ENCODE measurements at places on chromosomes 5 and 9.

GRCh38 chr9:106025453-106025852 is 331.1 kb downstream of the TMEM38B start:
- DNase-seq = no peak

DNA sequence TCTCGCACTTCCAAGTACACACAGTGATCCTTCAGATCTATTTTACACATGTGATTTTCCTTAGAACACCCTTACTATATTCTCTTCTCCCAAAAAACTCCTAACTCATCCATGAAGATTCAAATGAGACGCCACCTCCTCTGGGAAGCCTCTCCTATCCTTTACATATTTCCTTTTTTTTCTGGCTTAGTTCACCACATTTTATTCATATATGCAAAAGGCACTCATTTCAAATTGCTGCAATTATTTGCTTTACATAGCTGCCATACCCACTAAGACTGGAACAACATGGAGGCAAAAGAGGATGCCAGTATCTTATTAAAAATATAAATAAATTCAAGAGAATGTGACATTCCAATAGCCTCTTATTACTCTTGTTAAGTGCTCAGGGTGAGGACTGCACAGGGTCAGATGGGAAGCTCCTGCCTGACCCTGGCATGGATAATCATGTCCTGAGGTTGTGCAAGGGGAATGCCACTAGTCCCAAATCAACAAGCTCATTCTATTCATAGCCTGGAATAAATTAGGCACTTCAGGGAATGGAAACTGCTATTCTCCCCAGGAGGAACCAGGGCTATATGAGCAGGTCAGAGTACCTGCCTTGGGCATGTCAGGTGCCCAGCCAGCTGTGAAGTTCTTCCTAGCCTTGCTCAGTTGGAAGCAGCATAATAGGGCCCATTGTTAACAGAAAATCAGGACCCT is 262.9 kb downstream of the FBXL17 start:
- no peak for DNase-seq

DNA sequence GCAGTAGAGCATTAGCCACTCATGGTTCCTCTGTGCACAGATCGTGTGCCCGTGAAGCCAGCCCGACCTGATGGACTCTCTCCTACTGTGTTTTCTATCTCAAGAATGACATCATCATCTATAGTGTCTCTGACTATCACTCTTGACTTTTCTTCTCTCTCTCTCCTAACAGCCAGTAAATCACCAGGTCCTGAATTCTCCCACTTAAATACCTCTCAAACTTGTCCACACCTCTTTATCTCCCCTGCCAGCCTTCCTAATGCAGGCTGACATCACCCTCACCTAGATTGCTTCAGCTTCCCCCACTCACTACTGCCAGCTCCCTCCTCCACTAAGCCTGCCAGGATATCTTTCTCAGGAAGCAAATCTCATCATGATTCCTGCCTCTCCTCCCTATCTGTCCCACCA is 90.6 kb upstream of the MIER3 start:
- no peak for DNase-seq

- no peak for DNase-seq
These were observed 3.1 kb downstream of the BSPRY start for GRCh38 chr9:113352411-113352810.

GRCh38 chr5:129852747-129853352 is 51.4 kb upstream of the CHSY3 start:
- peak; percentile 62 for DNase-seq

DNA sequence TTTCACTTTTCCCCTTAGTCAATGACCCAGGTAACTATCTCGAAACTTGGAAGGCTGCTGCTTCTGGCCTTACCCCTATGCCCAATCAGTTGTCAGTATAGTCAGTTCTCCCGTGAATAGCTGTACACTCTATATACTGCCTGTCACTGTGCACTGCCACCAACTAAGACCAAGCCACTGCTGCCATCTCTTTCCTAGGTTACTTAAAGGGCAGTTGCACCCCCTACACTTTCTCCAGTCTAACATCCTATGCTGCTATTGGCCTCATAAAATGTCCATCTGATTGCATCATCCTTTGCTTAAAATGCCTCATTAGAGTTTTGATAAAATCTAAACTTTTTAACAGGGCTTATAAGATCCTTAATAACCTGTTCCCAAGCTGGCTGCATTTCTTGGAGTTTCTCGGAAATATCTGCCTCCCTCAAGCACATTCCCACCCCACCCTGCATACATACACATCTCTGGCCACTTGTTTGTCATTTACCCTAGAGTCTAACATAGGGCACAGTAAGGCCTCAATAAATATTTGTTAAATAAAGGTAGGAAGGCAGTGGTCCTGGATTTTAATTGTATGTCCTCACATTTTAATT is 32.8 kb upstream of the TNFAIP8 start:
- no peak for DNase-seq

DNA sequence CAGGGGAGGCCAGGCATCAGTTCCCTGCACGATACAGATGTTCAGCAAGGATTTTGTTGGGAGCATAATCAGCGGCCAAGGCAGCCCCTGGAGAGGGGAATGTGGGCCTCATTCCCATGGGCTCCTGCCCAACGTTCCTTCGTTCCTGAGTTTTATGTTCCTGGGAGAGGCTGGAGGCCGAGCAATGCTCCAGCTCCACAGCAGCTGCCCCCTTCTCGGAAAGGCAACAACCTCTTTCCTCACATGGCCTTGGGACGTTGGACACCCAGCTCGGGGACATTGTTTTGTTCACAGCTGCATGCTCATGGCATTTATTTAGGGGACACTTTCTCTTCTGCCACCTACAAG is 63.8 kb upstream of the COL15A1 start:
- no peak for DNase-seq

DNA sequence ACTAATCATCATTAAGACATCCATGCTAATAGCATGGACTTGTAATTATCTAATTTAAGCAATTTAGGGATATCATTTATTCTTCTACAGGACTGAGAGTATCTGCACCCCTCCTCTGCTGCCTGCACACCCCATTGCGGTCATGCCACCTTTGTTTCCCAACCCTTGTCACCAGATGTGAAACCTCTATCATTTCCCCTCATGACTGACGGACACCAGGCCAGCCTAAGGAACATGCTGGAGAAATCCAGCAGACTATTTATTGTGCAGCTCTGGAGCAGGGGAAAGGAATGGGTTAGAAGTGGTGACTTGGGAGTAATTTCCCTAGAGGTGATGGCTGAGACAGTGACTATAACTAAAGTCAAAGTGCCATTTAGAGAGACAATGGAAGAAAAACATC is 40.7 kb downstream of the UGCG start:
- no peak for DNase-seq

DNA sequence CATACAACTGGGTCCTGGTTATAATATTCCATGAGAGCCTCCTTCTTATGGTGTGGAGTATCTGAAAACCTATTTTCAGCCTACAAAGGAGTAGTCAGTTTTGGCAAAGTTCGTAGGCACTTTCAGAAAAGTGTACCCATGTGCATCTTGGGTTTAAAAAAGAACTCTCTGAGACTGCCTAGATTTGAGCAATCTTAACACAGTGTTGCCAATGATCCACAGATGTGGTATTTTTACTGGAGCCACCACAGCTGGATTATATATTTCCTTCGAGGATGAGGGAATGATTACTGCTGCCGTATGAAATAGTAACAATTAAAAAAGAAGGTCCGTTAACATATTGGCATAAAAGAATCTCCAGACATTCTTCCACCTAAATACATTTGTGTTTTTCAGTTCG is 1.1 kb downstream of the PALM2AKAP2 start:
- no peak for DNase-seq

DNA sequence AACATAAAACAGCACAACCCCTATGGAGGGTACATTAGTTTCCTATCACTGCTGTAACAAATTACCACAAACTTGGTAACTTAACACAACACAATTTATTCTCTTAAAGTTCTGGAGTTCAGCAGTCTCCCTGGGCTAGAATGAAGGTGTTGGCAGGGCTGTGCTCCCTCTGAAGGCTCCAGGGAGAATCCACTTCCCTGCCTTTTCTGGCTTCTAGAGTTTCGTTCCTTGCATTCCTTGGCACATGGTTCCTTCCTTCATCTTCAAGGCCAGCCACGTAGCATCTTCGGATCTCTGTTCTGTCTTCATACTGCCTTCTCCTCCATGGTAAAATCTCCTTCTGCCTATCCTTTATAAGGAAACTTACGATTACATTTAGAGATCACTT is 25.0 kb upstream of the GSN start:
- no peak for DNase-seq

DNA sequence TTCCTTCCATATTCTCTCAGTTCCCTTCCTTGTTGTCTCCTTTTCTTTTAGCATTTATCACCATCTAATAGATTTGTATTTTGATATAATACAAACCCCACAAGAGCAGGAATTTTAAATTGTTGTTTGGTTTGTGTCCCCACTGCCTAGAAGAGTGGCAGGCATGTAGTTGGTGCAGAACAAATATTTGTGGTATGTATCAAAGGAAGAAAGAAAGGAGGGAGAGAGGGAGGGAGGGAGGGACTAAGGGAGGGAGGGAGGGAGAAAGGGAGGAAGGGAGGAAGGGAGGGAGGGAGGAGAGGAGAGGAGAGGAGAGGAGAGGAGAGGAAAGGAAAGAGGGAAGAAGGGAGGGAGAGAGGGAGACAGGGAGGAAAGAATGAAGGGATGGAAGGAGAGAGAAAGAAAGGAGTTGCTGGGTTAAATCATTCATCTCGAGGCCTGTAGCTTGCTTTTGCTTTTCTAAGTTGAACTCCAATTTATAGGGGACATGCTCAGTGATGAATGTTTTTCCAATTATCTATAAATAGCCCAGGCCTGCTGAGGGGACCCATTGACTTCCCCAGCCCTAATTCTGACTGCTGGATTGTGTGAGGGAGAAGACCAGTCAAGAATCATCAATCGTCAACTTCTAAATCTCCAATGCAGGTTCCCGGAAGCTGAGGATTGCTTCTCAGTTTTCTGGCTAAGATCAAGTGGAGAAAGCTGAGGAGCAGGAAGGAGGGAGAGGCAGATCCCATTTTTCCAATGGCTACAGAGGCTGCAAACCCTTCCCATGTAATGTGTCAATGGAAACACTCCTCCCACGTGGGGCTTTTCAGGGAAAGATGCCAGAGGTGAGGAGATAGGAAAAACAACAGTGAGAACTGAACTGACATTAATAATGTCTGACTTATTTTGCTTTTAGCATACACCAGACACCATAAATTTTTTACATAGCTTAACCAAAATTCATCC is 320.7 kb downstream of the ASTN2 start:
- no peak for DNase-seq

GRCh38 chr5:79062436-79062835 is 7.0 kb downstream of the DMGDH start:
- DNase-seq = no peak

- DNase-seq = no peak
These were observed 32.7 kb upstream of the SLC9A3 start for GRCh38 chr5:556909-557441.

GRCh38 chr5:15004506-15004905 is 132.9 kb upstream of the ANKH start:
- no peak for DNase-seq

DNA sequence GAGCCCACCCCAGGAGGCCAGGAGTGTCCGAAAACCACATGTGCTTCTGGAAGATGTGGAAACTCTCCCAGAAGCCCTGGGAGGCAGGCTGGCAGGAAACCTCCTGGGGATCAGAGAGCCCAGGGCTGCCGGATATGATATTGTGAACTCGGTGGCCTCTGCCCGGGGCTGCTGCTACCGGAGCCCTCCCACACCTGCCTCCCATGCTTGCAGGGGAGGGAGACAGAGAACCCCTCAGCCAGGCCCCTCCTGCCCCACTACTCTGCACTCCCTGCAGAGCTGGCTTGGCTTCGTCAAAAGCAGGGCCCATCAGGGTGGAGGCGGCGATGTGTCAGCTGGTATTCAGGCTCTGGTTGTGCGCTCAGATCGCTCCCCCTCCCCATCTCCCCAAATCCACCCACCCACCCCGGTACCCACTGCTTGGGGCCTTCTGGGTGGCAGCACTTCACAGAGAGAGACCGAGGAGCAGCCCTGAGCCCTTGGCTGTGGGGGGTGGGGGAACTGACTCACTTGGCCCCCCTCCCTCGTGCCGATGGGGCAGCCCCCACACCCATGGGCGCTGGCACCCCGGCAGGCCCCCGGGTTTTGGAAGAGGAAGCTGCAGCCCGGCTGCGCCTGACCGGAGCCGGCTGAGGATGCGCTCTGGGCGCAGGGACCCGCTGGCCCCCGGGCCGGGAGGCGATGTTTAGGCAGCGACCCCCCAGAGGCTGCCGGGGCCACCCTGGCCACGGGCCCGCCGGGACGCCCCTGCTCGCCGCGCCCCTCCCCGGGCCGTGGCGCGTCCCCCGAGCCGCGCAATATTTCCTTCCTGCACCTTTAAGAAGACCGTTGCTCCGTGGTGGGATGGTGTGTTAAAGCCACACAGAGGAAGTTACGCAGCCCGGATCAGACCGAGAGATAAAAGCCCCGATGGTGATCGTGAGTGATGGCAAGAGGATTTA is 786 bp upstream of the NTNG2 start:
- no peak for DNase-seq
